Activated T-cell treated with anti-CD3 and anti-CD28 coated beads, Interleukin-2, amount 50 U/mL, for 72 hours (primary cell): ENCODE measurements at places on chromosomes 1 and 21. TPM values are rescaled to one million over a fixed set of nuclear protein-coding genes. Genes with fewer than 3 reads are reported as not detected.

CTSK gene
- total RNA-seq = 8.3 TPM

IL19 gene
- not detected for total RNA-seq

DMRTA2 gene
- total RNA-seq = not detected

BNIPL gene
- total RNA-seq = 5.3 TPM

GRCh38 chr1:154820646-154821045 is 49.4 kb downstream of the KCNN3 start:
- H3K27me3 ChIP-seq = peaks cover 10% of the 10 kb centered on the region
- H3K36me3 ChIP-seq = no peaks in the 10 kb centered on the region
- H3K4me3 ChIP-seq = no peak overlapping the region
- no peaks in the 10 kb centered on the region for H3K4me1 ChIP-seq

DNA sequence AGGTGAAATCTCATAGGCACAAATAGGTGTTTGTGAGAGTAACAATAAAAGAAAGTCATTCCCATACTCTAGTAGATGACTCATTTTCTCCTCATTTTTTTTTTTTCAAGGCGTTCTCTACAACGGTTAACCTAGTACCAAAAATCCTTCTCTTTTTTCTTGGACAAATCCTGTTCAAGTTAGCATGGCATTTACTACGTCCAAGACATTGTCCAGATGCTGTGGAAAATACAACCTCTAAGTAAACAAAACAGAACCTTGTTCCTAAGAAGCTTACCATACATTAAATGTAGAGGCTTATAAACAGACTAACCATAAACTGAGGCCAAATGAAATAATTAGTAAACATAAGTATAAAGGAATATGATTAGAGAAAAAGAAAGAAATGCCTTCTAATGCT is 76.2 kb upstream of the RGS4 start:
- no peaks in the 10 kb centered on the region for H3K36me3 ChIP-seq
- no peak overlapping the region for H3K27ac ChIP-seq
- DNase-seq = no peak
- no peak overlapping the region for H3K4me3 ChIP-seq

DNA sequence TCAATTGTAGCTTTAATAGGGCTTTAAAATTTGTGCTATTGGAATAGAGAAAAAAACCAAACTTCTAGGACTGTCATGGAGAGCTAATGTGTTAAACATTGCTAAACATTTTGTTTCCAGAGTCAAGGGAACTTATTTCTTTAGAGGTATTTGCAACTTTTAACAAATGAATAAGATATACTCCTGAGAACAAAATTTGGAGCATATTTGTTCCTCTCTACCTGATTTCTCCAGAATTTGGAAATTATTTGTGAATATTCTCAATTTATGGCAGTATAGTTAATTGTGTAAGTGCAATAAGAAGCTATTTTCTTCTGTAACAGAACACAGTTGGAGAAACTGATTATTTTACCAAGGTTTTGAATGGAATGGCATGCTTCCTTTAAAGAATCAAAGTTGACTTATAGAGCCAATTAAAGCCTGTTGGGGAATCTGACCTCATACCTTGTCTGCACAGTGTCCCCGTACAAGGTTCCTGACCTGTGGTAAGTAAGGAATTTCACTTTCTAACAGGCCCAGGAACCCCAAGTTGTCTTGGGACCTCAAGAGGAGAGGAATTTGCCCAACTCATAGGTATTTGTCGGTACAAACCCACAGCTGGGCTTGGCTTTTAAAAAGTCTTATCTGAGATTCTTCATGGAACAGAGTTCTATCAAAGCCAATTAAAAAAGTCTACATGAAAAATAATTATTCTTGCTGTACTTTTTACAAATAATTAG is 72.6 kb upstream of the CSF1 start:
- no peak overlapping the region for H3K27ac ChIP-seq
- H3K36me3 ChIP-seq = peaks cover 7% of the 10 kb centered on the region
- no peaks in the 10 kb centered on the region for H3K27me3 ChIP-seq
- H3K4me1 ChIP-seq = no peaks in the 10 kb centered on the region

- H3K4me1 ChIP-seq = peaks cover 35% of the 10 kb centered on the region
- DNase-seq = no peak
- peak overlapping the region; percentile 42 for H3K27ac ChIP-seq
- no peaks in the 10 kb centered on the region for H3K27me3 ChIP-seq
- no peak overlapping the region for H3K4me3 ChIP-seq
Observed at GRCh38 chr21:42677339-42678321, 24.2 kb downstream of the PDE9A start.

- no peak overlapping the region for H3K4me3 ChIP-seq
- H3K36me3 ChIP-seq = peaks cover 3% of the 10 kb centered on the region
- H3K27ac ChIP-seq = no peak overlapping the region
Observed at GRCh38 chr1:183936009-183936408, 101.5 kb downstream of the COLGALT2 start.
